ENCODE measurements at places on chromosomes 12 and 14.

DNA sequence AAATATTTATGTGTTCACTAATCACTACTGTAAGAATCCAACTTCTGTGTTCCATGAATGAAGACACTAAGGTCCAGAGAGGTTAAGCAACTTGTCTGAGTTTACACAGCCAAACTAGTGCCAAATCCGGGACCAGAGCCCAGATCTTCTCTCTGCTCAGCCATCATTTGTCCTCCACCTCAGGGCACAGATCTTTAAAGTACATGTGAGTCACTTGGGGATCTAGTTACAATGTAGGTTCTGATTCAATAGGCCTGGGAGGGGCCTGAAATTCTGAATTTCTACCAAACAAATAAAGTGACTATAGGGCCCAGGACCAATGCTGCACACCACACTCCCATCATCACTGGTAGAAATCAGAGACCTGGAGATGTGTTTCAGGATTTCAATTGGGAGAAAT, 162.9 kb downstream of the GXYLT1 start:
- no peak for DNase-seq

- DNase-seq: no peak
These were observed 140.3 kb upstream of the AEBP2 start for GRCh38 chr12:19298836-19299605.

GRCh38 chr14:52153939-52154338, 85.1 kb upstream of the NID2 start:
- DNase-seq: no peak

DNA sequence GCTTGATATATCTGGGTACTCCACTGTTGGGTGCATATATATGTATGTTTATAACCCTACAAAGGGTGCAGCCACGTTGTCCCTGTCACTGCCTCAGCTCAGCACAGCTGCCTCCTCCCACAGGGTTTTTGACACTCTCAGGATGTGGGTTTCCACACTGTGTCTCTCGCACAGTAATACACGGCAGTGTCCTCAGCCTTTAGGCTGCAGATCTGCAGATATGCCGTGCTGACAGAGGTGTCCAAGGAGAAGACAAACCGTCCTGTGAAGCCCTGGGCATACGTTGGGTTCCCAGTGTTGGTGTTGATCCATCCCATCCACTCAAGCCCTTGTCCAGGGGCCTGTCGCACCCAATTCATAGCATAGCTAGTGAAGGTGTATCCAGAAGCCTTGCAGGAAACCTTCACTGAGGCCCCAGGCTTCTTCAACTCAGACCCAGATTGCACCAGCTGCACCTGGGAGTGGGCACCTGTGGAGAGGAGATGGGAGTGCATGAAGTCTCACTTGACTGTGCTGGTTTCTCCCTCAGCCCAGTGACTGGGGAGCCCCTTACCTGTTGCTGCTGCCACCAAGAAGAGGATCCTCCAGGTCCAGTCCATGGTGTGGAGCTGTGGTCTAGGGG, 498.7 kb downstream of the TMEM121 start:
- DNase-seq: no peak

Measured in testis (tissue), 5 donors.